ENCODE measurements at places on chromosomes 6 and 20.

GRCh38 chr6:82957868-82958245 is 107.8 kb downstream of the UBE3D start:
- DNase-seq: no peak

DNA sequence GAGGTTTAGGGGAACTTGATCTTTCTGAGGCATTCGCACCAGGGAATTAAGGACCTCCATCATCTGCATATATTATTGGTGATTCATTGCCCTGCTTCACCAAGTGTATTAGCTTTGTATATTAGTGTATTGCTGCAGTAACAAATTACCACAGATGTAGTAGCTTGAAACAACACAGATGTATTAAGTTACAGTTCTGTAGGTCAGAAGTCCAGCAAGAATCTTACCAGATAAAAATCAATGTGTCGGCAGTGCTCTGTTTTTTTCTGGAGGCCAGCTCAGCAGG is 65.8 kb downstream of the HMGN3 start:
- no peak for DNase-seq

DNA sequence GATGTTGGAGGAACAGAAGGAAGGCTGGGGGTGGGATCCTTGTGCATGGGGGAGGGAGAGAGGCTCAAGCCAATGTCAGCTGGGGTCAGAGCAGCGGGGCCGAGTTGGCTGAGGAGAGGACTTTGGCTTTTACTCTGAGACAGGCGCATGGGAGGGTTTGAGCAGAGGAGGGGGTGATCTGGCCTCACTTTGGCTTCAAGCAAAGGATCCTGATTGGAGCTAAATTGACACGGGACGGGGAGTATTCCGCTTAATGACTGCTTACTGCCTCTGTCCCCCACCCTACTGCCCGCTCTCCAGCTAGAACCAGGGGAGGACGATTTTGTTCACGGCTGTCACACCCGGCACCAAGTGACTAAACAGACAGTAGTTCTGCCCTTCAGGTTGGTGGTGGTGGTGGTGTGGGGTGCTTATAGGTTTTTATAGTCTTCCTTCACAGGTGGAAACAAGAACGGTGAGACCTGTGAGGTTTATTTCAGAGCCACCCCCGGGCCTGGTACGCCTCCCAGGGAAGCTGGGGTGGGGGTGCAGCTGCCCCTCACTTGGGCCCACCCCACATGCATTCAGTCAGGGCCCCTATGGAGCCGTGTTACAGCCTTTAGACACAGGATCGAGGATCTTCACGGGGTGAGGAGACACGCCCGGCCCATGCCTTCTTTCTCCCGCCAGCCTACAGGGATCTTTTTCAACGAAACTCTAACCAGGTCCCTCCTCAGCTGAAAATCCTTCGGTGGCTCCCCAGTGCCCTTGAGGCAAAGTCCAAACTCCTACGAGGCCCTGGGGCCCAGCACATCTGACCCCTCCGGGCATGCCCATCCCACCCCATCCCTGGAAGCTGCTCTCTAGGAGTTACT is 1.3 kb upstream of the SNAI1 start:
- no peak for DNase-seq

DNA sequence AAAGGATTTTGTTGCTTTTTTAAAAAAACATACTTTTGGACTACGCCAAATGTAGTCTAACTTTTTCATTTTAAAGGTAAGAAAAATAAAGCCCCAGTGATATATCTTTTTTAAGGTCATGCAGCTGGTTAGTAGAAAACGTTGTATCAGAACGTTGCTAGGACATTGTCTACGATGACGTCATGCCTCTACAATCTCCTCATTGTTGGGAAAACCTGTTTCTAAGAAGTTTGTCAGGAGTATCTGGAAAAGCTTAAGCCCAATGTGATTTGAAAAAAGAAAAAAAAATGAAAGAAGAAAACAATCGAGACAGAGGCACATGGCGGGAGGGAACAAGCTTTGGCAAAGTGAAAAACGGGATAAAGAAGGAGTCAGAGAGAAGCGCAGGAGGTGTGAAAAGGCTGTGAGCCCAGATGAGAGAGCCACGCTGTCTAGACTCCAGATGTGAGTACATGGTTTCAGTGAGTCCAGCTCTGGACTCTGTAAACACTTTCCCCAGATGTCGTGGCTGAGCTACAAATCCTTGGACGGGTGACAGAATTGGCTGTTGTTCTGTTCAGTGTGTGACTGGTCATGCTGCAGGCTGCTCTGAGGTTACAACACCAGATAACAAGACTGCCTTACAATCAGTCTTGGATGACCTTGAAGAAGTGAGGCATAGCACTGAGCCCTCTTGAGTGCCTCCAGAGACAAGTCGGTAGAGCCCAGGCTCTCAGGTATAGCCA is 656.7 kb upstream of the ID4 start:
- peak; percentile 1 for DNase-seq

GRCh38 chr20:63688228-63689045 is 8.0 kb upstream of the TNFRSF6B start:
- DNase-seq: no peak

- no peak for DNase-seq
Observed at GRCh38 chr20:44070139-44070900, 116.7 kb downstream of the JPH2 start.

DNA sequence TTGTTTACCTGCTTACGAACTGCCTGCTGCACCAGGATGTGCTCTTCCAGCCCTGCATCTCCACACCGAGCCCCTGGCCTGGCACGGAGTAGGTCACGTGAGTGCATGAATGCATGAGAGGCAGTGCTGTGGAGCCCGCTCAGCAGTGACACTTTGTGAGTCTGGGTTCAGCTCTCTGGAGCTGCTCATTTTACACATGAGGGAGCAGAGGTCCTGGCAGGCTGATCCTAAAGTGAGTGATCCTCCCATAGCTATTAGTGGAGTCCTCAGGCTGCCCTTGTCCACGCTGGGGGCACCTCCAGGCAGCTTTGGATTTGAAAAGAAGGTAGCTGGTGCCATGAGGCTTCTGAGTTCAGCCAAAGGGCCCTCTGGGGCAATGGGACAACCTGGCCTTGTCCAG is 64.2 kb downstream of the EDN3 start:
- no peak for DNase-seq

DNA sequence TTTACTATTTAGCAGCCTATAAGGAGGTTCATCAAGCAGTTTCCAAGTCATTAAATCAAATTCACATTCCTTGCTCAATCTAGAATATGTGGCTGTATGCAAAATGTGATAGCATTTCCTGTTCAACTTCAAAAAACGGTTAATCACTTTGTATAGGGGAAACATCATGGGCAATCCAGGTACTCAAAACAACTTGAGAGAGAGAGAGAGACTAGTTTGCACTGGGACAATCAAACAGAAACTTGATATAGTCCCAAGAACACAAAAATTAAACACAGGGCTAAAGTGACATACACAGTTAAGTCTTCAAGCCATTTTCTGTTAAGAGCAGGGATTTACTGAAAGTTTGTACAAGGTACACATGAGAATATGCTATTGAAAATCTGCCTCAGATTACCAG is 7.4 kb downstream of the CPNE1 start:
- no peak for DNase-seq

GRCh38 chr6:16674801-16675392 is 86.4 kb downstream of the ATXN1 start:
- no peak for DNase-seq
